ENCODE measurements at places on chromosomes 4 and X.

DNA sequence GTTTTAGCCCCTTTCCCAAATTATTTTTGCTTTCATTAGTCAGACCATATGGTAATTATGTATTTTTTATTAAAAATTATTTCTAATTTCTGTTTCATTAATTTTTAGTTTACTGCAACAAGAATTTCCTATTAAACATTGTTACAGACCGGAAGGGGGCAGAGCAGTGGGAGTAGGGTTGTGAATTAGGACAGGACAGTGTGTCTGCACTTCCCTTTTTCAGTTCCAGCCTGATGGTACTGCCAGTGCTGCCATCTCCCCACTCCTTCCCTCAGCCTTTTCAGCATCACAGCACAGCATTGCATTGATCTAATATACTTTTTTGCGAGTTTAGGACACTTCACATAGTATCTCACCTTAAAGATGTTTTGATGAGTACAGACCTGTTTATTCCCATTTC is 76.5 kb downstream of the STIM2 start:
- DNase-seq: peak; percentile 38

GRCh38 chr4:3241898-3242524 is 6.9 kb upstream of the MSANTD1 start:
- no peak for DNase-seq

GRCh38 chr4:46387956-46388355 is 2.0 kb downstream of the GABRA2 start:
- no peak for DNase-seq

DNA sequence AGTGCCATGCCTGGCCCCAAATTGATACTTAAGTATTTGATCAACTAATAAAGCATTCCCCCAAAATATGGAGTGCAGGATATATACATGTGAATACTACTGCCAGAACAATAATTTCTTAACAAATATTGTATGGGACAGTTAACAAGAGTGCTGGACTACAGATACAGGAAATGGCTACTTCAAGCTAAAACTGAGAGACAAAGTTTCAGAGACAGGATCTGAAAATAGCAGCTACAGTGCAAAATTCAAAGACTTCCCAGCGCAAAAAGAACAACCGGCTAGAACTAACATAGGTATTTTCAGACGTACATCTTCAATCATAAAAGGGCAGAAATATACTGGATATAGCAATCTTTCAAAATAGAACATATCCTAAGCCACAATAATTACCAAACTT is 6.3 kb downstream of the ATRX start:
- DNase-seq: no peak

- no peak for DNase-seq
These were observed 37.9 kb upstream of the HMX1 start for GRCh38 chr4:8909548-8909947.

DNA sequence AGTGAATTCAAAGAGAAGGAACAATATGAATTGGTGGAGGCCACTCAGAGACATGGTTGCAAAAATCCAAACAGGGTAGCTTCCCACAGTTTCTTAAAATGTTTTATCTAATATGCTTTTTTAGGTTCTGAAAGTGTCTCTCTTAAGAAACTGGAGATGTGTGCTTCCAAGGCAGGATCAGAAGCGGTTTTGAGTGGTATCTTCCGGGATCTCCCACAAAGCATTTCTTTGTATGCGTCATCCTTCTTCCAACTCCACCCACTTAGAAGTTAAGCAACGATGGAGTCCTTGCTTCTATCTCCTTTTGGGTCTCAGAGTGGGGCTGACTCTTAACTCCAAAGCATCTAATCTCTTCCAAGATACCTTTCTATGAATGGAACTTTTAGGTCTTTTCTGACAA is 196.7 kb downstream of the MID1 start:
- DNase-seq: no peak
